ENCODE measurements at places on chromosomes 7 and 10.

GRCh38 chr7:113122744-113123143 lies 4.4 kb upstream of the SMIM30 start:
- no peak for DNase-seq

- peak; percentile 98 for DNase-seq
These were observed at the start of gene GCC1 for GRCh38 chr7:127585044-127585953. Gene GCC1 (minus strand): TSS chr7:127585596. CDS start chr7:127585182, 414 bp downstream.

- DNase-seq = no peak
These were observed 80.2 kb upstream of the GTF2IRD1 start for GRCh38 chr7:74373536-74373935.

- no peak for DNase-seq
These were observed 13.9 kb downstream of the CUBN start for GRCh38 chr10:17115683-17116082.

GRCh38 chr7:105126436-105126975 lies 112.5 kb downstream of the KMT2E start:
- no peak for DNase-seq

DNA sequence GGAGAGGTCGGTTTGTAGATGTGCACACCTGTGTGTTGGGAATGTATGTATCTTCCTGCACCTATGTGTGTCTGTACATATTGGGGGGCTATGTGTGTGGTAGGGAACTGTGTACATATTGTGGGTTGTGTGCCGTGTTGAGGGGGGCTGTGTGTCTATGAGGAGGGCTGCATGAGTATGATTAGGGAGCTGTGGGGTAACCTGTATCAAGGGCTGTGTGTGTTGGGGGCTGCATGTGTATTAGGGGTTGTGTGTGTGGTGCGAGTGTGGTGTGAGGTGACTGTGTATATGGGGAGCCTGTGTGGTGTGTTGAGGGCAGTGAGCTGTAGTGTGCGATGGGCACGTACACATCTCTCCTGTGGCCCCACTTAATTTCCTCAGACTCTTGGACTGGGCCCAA lies 22.2 kb upstream of the PAX2 start:
- DNase-seq = no peak

DNA sequence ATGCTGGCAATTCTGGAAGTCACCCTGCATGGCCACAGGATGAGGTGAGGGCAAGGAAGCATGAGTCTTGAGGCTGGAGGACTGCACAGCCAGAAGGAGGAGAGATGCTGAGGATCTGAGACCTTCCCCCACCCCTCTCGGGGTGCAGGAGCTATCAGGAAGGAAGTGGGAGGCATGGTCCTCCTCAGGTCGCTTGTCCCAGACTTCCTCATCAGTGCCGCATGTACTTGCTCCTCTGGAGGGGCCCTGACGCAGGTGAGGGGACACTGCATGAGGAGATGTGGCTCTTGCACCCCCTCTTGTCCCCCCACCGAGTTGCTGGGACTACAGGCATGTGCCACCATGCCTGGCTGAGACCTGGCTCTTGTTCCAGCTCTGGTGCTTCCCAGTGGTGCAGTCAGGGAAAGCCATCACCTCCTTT lies 5.7 kb upstream of the ZMIZ1 start:
- peak; percentile 46 for DNase-seq

- no peak for DNase-seq
These were observed 817.6 kb downstream of the CCSER2 start for GRCh38 chr10:85145966-85146365.

- peak; percentile 70 for DNase-seq
These were observed 9.3 kb upstream of the PAPOLB start for GRCh38 chr7:4871056-4871680.

DNA sequence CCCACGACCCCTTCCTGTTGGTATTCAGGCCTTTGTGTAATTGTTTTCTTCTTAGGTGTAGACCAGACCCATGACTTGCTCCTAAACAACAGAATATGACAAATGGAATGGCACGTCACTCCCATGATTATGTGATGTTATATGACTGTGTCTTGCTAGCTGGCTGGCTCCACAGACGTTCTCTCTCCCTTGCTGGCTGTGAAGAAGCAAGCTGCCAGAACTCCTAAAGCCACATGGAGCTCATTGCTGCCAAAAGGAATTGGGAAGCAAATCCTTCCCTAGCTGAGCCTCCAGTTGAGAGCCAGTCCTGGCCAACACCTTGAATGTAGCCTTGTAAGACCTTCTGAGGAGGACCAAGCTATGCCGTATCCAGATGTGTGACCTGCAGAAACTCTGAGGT lies 74.2 kb downstream of the RAB18 start:
- DNase-seq = no peak

- no peak for DNase-seq
These were observed 136.5 kb upstream of the ETV1 start for GRCh38 chr7:14125998-14126397.

DNA sequence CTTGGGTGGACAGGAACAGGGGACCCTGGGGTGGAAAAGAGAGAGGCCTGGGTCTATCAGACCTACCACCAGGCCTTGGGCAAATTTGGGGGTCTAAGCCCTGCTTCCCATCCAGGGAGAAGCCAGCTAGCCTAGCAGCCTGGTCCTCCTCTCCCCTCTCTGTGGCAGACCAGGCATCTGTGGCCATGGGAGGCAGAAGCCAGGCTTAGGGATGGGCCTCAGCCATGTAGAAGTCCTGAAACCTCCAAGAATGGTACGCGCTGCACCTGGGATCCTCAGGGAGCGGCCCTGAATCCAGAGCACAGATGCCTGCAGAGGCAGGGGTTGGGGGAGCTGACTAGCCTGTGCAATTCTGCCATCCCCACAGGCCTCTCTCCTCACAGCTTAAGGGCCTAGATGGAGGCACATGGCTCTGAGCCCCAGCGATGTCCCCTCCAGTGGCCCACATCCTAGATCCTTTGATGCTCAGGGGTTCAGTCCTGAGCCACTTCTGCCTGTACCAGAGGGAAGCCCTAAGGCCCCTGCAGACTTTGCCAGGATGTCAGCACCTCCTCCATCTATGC lies 21.2 kb downstream of the GRID1 start:
- DNase-seq = peak; percentile 58

GRCh38 chr7:129780257-129780973 lies 168.9 kb downstream of the NRF1 start:
- DNase-seq = peak; percentile 70

DNA sequence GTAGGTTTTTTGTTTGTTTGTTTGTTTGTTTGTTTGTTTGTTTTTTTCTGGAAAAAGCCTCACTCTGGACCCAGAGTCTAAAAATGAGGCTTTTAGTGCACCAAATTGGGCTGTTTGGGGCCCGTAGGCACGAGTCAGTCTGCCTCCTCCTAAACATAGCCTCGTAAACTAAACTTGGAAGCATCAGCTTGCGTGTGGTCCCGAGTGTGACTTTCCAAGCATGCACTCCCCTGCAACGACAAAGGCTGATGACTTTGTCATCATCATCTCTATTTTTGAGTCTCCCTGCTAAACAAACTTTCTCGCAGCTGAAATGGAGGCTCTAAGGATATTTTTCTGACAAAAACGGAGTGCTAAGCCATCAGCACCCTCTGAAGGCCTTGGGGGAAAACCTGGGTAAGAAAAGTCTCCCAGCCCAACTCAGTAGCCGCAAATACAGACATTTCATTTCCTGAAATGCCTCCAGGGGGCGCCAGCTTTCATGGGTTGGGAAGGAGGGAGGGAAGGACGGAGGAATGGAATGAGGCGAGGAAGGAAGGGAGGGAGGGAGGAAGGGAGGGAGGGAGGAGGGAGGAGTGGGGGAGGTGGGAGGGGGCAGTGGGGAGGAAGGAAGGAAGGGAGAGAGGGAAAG lies 245.9 kb downstream of the KCNMA1 start:
- peak; percentile 92 for DNase-seq

GRCh38 chr10:89795840-89796239 lies 94.5 kb downstream of the KIF20B start:
- DNase-seq = no peak

- peak; percentile 86 for DNase-seq
These were observed 376 bp downstream of the GNA12 start for GRCh38 chr7:2843711-2844152.

DNA sequence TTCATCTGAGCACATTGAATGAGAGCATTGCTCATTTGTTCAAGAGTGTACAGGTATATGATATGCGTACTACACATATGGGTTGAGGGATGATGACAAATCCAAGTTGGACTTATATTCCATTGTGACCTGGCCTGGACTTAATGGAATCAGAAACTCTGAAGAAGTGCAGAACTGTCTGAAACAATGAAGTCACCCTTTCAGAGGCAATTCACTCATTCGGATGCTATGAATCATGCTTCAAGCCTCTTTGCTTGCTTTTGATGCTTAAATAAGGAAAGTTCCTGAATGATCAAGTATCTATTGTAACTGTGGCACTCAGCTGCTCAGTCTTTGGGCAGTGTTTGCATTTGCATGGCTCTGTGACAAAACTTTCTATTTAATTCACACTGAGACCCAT lies 93.4 kb downstream of the ZNF365 start:
- no peak for DNase-seq
